ENCODE measurements at places on chromosomes 3 and 15.
A peak's percentile ranks its signal among the peaks of the same experiment; 100 is the strongest.

- DNase-seq: no peak
Observed at GRCh38 chr3:77718311-77718710, 678.4 kb downstream of the ROBO2 start.

DNA sequence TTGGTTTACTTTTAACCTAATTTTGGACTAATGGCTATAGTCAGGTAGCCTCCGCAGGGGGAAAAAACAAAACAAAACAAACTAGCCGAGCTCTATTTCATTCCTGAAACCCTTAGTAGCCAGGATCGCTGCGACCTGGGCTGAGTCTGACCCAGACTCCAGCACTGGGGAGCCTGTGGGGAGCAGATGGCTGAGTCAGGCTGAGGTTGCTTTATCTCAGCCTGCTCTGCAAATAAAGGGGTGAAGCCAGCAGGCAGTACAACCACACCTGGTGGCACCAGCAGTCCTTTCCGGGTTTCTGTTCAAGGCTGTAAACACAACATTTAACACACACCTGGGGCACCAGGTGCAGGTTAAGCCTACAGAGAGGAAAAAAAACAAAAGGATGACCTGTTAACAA is 27.3 kb downstream of the ABHD2 start:
- peak; percentile 98 for DNase-seq

DNA sequence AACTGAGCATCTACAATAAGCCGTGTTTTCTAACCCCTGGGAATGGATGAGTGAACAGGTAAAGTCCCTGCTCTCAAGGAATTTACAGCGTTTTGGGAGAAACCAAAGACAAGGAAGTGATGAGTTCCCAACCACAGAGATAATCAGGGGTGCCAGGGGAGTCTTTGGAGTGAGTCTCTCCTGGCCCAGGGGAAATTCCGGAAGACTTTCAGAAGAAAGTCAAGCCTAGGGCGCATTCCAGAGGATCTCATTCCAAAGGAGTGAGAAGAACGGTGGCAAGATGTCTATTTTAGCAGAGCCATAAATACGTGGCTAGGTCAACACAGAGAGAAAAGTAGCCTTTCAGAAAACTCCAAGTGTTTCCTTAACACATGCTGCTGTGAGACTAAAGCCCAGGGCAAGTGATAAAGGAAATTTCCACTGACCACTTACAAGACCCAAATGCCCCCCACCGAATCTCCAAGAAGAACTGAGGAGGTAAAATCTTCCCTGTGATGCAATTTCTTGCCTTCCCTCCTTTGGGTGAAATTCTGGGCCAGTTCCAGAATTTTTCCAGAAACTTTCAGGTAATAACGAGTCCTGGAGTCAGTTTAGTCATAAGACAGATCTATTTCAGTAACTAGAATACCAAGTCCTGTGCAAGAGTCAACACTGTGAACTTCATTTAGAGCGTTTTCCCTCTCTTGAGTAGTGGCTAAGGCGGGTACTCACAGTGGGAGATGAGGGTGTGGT is 437.4 kb downstream of the NR2F2 start:
- no peak for DNase-seq

DNA sequence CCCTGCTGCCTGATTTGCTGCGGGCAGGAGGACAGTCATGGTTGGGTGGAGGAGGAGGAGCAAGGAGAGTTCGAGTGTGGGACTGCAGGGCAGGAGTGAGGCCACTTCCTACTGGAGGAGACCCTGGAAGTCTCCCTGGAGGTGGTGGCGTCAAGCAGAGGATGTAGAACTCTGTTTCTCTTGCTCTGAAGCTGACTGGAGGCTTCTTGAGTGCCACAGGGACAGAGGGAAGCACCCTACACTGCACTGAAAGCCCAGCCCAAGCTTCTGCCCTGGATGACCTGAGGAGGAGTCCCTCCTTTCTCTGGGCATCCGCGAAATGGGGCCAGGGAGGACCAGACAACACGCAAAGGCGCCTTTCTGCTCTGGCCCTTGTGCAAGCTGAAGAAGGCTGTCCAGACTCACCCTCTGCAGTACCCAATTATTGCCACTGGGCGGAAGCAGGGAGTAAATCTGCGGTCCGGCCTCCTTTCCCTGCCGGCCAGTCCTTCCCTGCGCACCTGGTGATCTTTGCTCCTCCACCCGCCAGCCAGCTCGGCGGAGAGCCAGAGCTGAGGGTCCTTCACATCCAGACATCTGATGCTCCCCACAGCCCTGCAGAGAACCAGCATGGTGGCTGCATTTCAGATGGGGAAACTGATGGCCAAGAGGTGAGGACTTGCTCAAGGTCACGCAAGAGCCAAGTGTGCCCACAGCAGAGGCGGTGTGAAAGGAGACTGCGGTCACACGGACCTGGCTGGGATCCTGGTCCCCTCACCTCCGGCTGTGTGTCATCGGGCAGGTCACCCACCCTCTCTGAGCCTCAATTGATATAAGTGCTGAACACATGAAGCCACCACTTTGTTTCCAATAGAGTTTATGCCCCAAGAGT is 207.1 kb downstream of the TBC1D2B start:
- peak; percentile 25 for DNase-seq

DNA sequence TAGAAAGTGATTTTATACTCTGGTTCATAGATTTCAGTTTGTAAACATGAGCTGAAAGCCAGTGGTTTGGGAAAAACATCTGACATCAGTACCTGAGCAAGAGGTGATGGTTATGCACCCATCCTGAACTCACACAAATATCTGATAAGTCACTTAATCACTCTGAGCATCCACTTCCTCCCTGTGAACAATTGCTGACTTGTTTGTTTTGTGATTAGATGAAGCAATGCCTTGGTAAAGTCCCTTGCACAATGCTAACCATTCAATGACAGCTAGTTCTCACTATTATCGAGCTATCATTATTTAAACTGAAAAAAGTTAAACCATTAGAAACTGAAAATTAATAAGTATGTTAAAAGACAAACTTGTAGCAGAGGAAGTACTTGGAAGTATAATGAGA is 303.0 kb downstream of the PLOD2 start:
- DNase-seq: no peak

DNA sequence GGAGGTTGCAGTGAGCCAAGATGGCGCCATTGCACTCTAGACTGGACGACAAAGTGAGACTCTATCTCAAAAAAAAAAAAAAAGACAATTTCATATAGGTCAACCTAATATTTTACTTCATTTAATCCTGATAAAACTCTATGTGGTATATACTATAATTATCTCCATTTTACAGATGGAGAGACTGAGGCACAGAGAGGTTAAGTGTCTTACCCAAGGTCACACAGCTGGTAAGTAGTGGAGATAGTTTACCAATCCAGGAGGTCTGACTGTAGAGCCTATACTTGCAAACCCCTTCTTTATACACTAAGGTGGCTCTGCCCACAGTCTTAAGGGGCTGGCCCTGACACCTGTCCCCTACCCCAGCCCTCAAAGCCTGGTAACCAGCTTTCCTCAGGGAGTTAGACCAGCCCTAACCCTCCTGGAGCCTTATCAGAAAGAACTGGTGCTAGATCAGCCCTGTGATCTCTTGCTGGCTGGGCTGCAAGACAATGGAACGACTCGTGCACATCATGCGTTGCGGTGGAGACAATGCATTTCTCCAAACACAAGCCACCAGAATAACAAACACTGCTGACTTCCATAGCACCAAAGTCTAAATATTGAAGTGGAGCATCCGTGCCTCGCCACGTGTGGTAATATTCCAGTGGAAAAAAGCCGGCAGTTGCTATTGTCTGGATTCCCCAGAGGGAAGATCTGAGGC is 60.0 kb upstream of the SMAD3 start:
- no peak for DNase-seq

DNA sequence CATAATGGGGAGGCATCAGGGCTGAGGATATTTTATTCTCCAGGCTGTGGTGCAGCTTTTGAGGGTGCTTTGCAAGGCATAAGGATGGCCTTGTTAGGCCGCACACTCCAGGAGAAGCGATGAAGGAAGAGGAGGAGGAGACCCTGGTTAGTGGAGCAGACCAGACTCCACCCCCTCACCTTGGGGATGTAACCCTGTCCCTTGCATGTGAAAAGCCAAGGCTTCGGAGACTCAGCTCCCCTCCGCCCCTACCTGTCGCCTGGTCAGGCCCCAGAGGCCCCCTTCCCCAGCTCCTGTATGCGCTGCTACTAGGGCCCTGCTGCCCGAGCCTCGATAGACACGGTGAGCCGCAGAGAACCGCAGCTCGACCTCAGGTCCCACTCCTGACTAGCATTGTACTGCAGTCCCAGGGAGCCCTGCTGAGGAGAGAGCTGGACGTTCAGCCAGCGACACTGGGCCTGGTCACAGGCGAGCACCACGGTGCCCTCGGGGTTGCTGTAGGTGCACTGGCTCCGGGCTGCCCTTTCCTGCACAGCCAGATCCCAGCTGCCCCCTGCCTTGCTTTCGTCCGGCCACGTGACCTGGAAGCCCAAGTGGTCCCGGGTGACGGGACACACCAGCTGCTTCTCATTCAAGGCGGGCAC is 10.2 kb downstream of the CPN2 start:
- no peak for DNase-seq

- peak; percentile 65 for DNase-seq
Observed at GRCh38 chr3:83523470-83524073, 1435.2 kb upstream of the CADM2 start.

GRCh38 chr15:74901612-74902063 is 5.0 kb downstream of the FAM219B start:
- no peak for DNase-seq

GRCh38 chr3:195818301-195818700 is 6.6 kb upstream of the MUC4 start:
- DNase-seq: no peak

DNA sequence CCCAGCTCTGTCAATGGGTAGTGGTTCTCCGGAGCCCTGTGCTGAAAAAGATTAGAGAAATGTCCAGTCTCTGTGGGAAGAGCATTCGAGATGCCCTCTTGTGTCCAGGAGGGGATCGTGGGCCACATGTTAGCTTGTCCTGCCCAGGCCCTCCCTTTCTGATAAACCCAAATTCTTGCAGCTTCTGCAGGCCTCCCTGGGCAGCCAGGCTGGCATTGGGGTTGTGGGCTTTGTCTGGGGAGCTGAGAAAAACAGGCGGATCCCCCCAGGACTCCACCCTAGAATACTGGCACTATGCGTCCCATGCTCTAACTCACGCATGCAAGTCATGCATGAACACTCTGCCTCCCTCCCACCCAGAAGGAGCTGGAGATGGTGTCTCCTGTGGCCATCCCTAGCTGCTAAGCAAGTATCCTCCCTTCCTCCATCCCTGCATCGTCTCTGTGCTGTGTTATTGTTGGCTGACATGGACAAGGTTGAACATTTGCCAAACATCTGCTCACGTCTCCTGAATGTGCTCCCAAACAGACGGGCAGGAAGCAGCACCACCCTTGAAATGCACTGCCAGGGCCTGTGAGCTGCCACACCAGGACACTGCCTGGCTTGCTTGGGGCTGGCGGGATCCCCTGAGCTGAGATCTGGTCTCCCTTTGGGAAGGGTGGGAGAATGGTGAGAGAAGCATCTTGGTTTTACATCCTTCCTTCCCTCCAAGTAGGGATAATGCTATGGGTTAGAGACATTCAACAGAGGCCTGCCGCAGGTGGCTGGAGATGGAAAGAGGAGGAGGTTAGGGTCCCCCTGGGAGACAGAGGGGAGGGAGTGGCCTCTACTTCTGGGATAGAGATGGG is 26.5 kb downstream of the CFAP161 start:
- DNase-seq: peak; percentile 30

DNA sequence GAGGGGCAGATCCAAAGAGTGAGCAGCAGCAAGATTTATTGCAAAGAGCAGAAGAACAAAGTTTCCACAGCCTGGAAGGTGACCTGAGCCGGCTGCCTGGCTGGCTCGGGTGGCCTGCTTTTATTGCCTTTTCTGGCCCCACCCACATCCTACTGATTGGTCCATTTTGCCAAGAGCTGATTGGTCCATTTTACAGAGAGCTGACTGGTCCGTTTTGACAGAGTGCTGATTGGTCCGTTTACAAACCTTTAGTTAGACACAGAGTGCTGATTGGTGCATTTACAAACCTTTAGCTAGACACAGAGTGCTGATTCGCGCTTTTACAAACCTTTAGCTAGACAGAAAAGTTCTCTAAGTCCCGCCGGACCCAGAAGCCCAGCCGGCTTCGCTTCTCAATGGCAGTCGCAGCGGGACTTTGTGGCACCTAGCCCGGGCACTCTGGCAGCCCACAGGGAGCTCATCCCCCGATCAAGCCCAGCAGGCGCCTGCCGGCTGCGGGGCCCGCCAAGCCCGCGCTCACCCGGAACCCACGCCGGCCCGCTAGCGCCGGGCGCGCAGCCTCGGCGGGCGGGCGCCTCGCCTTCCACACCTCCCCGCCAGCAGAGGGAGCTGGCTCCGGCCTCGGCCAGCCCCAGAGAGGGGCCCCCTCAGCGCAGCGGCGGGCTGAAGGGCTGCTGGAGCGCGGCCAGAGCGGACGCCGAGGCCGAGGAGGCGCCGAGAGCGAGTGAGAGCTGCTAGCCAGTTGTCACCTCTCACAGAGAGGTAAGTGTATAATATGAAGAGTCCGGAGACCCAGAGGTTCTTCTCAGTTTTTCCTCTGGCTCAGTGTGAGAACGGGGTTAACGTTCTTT is 339.2 kb downstream of the CHL1 start:
- DNase-seq: no peak

DNA sequence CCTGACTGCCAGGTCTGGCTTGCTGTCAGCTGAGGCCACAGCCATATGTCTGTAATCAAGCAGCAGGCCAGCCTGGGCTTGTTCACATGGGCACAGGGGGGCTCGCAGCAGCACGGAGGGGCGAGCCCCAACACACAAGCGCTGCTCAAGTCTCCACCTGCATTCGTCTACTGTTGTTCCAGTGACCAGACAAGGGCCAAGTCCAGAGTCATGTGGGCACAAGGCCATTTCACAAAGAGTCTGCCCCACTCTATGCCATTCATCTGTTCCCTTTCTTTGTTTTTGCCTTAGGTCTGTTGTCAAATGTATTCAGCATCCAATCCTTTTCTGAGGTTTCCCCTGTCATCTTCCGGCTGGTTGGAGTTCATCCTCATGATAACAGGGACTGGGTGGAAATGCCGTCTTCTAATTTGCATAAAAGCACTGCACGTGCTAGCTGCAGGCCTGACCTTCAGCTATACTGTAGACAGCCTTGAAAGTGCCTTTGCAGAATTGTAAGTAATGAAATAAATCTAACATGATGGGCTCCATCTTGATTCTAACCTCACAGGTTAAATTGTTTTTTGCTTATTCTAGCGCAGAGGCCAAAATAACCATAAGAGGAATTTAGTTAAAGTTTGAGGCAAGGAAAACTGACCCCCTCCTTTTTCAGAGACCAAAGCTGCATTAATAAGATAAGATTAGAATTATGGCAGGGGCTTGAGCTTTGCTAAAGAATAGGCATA is 28.6 kb upstream of the KBTBD12 start:
- DNase-seq: peak; percentile 12

- no peak for DNase-seq
Observed at GRCh38 chr3:61221759-61222362, 29.4 kb downstream of the FHIT start.

DNA sequence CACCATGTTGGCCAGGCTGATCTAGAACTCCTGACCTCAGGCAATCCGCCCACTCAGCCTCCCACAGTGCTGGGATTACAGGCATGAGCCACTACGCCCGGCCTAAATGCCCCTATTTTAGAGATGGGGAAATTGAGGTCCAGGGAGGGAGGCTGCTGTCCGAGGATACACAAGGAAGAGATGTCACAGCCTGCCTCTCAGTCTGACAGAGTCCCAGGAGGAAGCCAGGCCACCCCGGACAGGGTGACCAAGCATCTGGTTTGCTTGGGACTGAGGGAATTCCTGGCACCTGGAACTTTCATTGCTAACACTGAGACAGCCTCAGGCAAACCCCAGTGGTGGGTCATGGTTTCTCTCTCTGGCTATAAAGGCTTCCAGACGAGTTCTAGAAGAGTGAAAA is 30.6 kb upstream of the ADAMTS7 start:
- DNase-seq: no peak

- DNase-seq: no peak
Observed at GRCh38 chr15:93413745-93414144, 324.7 kb upstream of the RGMA start.

Data from NCI-H2081 (cell line).